ENCODE measurements at places on chromosomes 1 and 21.
A peak's percentile ranks its signal among the peaks of the same experiment; 100 is the strongest.

- no peak for DNase-seq
Measured at GRCh38 chr1:219427989-219428388, 184.9 kb downstream of the ZC3H11B start.

GRCh38 chr21:22225299-22225698 is 1227.1 kb downstream of the NCAM2 start:
- no peak for DNase-seq

GRCh38 chr1:188237573-188238348 is 1409.0 kb downstream of the PLA2G4A start:
- no peak for DNase-seq

DNA sequence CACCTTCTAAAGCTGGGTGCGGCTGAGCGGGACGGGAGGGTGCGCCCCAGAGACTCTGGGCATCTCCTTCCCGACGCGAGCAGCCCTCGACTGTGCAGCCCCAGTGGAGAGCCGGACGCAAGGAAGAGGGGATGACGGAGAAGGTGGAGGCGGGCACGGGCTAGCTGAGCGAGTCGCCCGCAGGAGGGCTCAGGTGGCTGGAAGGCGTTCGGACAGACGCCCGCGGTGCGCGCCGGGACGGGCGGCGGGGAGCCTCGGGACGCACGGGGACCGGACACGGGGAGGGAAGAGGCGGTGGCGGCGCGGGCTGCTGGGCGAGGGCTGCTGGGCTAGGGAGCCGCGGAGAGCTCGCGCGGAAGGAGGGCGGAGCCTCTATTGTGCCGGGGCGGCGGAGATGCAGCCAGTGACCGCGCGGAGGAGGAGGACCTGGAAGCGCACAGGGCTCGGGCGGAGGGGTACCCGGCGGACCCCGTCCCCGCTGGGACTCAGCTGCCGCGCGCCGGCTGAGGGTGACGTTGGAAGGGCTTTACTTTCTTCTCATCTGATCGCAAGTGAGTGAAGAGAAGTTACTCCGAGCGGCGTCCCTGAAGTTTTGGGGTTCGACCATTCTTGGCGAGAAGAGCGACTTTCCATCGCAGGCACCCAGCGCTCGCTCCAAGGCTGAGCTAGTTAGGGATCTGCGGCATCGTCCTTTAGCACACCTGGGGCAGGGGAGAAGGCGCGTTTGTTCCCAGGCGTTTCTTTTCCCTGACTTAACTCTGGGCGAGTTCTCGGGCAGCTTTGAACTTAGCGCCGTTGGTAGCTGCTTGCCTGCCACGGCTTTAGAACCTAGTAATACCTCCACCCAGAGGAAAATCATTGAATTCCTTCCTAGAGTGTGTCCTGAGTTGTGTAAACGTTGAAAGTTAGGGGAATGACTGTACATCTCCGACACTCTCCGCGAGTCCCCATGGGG is at the start of gene OLFML2B:
OLFML2B (minus strand) TSS at position 323 of the 955 bp plus-strand sequence. CDS start 439 bp downstream, outside the sequence.
- DNase-seq, result peak; percentile 53

- no peak for DNase-seq
Measured at GRCh38 chr1:1068517-1069055, 5.5 kb downstream of the RNF223 start.

- DNase-seq, result no peak
Measured at GRCh38 chr1:179729881-179730280, 13.2 kb upstream of the FAM163A start.

- no peak for DNase-seq
Measured at GRCh38 chr1:88462488-88463261, 221.4 kb upstream of the PKN2 start.

DNA sequence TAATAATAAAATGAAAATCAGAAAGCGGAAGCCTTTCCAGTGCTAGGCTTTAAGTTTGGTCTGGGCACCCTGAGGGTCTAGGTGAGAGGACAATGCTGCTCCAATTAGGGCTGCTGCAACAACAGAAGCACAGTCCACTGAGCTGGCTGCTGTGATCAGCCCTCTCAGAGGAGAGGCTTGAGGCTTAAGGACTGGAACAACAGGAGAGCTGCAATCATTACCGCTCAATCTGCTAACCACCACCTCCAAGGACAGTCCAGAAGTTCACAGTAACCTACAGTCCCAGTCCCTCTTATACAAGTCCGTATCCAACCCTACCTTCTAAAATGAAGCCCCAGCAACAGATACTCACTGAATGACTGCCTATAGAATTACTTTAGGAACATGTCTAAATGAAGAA is 62.1 kb downstream of the USP24 start:
- no peak for DNase-seq

GRCh38 chr1:224668984-224669383 is 52.9 kb downstream of the CNIH3 start:
- DNase-seq, result no peak

DNA sequence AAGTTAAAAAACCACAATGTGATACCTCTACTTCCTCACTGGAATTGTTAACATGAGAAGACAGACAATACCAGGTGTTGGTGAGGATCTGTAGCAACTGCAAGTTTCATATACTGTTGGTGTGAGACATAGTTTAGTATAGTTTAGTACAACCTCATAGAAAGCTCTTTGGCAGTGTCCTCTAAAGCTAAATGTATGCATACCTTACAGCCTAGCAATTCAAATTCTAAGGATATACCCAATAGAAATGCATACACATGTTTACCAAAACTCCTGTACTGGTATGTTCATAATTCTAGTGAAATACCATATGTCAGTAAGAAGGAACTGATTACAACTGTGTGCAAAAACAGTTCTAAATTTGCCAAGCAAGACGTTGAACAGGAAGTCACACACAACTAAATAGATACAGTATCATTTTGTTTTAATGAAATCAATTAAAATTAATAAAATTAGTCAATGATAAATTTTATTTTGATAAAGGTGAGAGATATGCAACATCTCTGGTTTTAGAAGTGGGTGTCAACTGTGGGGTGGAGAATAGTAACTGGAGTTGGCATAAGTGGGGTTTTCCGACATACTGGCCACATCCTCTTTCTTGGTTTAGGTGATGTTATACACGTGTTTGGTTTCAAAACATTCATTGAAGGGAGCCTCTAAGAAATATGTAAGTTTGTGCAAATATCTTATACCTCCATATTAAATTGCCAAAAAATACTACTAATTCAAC is 450.7 kb downstream of the PTPRC start:
- DNase-seq, result peak; percentile 81

DNA sequence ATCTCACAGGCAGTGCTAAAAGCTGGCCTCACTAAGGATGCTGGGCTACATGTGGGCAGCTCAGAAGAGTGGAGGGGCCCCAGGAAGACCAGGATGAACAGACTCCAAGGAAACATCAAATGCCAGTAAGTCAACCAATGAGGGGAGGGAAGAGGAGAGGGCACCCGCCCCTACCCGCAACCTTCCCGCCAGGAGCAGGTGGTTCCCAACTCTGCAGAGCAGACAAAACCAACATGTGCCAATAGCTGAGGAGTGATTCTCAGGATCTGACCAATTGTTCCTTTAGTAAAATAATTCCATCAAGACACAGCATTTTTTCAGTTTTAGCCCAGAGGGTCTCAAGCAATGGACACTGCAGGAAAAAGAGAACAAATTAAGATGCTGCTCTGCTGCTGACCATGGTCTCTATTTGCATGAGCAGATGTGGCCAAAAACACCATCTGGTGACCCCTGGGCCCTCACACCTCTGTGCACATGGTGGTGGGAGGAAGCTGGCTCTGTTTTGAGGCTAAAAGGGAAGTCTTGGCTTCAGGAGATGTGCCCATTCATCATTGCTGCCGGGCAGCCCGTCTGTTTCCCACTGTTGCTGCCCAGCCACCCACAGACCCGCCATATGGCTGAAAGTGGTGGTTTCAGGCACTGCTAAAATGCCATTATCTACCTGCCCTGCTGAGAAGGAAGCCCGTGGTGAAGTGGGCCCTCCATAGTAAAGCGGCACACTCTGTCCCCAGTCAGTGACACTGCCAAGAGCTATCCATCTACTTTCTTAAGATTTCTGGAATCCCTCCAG is 231.8 kb downstream of the KCNH1 start:
- DNase-seq, result no peak

DNA sequence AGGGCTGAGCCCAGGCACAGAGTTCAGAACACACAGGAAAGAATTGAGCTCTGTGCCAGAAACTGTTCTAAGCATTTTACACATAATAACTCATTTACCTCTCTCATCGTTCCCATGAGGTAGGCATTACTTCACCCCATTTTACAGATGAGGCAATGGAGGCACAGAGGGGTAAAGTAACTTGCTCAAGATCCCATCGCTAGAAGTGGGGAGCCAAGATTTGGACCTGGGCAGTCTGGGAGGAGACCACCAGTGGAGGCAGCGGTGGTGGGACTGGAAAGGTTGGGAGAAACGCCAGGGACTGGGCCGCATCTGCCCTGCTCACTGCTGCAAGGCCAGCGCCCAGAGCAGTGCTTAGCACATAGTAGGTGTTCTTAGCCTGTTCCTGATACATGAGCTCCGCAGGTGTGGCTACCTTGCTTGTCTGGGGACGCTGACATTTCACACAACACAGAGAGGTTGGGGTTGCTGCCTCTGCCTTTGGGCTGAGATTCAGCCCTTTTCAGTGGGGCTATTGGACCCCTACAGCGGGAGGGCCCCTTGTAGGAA is 27.8 kb upstream of the EPS8L3 start:
- no peak for DNase-seq

DNA sequence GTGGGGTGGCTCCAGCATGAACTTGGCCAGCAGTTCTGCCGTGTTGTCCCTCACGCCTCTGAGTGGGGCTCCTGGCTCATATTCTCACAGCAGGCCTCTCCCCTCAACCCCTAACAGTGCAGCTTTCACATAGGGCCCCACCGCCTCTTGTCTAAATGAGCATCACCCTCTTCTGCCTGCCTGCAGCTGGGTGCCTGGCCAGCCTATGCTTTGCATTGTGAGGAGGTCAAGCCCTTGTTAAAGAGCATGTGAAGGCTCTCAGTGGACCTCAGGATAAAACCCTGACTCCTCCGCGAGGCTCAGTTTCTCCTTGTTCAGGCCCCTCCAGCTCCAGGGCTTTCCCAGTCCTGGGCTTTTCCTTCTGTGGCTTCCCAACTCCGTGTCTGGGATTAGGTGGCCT is 34.8 kb downstream of the CRYAA start:
- DNase-seq, result no peak

DNA sequence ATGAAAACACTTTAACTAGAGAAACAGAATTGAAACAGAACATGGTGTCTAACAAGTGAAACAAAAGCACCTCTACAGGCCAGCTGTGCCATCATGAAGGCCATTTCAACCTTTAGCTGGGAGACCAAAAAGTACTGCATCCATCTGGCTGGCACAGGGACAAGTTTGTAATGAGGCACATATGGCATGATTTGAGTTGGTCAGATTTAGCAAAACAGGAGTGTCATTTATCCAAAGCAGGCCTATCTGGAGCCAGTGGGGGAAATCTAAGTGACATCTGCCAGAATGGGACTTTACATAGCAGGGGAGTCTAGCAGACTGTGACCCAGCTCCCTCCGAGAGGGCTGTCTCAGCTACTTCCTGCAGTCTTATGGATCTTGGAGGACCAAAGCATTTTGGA is 51.9 kb downstream of the DNTTIP2 start:
- DNase-seq, result no peak

- no peak for DNase-seq
Measured at GRCh38 chr21:45259206-45259840, 28.4 kb downstream of the POFUT2 start.

DNA sequence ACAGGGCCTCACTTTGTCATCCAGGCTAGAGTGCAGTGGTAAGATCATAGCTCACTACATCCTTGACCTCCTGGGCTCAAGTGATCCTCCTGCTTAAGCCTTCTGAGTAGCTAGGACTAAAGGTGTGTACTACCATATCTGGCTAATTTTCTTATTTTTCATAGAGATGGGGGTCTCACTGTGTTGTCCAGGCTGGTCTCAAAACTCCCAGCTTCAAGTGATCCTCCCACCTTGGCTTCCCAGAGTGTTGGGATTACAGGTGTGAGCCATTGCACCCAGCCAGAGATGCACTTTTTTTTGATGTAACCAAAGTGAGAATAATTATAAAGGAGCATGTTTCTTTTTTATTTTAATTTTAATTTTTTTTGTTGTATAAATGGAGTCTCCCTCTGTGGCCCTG is 28.4 kb downstream of the CLIC4 start:
- no peak for DNase-seq

GRCh38 chr1:44014365-44015104 is 16.7 kb downstream of the SLC6A9 start:
- no peak for DNase-seq

- DNase-seq, result no peak
Measured at GRCh38 chr1:103941086-103941485, 191.4 kb downstream of the AMY1C start.

DNA sequence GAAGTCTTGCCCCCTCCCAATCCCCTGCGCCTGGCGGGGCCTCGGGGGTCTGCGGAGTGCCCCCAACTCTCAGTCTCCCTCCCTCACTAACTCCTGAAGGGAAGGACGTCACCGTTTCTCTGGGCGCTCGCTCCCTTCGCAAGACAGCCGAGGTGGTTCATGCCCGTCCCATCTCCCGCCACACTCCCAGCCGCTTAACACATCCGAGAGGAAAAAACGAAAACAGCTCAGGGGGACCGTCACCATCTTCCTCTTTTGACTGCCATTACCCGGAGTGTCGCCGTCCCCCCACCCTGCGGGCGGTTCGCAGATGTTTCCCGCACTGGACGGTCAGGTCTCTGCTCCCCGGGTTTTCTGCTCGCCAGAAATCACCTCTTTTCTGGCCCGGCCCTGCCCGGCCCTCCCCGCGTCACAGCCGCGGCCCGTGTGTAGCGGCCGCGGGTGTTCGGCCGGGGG is 532 bp downstream of the ERO1B start:
- DNase-seq, result peak; percentile 46

GRCh38 chr1:13228343-13228781 is 2.4 kb upstream of the PRAMEF18 start:
- peak; percentile 27 for DNase-seq

- DNase-seq, result no peak
Measured at GRCh38 chr1:205301842-205302588, 19.5 kb downstream of the NUAK2 start.

DNA sequence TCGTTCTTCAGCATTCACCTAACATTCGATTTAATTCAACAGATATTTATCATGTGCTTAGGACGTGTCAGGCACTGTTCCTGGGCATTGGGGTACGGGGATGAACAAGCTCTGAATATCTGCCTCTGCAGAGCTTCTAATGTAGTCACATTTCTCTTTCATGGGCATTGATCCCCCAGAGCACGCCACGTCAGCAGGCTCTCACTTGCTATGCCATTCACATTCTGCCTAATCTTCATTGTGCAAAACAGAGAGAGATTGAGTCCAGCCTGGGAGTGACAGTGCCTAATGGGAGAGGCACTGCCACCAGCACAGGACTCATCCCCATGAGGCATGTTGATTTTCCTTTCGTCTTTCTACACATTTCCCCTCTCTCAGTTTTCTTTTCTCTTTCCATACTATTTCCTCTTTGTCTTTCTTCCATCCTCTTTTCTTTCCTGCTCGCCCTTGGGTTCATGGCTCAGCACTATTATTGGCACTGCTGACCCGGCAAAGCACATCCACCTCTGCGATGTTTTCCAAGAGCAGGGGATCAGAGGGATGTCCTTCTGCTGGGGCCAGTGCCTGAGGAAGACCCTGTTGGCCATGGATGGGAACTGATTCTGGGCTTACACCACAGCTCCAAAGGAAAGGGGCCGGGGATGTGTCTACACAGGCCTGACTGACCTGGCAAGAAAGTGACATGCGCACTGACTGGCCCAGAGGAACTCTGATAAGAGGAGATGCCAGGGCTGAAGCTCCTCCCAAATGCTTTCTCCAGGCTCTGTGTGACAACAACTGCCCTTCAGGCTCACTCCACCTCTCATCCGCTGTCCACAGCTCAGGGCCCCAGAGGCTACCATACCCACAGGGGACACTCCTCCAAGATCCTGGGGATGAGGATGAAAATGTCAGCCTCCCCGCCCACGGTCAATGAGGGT is 195.9 kb downstream of the TOMM20 start:
- peak; percentile 82 for DNase-seq

- no peak for DNase-seq
Measured at GRCh38 chr1:26814377-26814776, 12.1 kb upstream of the ZDHHC18 start.
